AG09309 (cell line): ENCODE measurements at places on chromosomes 3 and 15.
A peak's percentile ranks its signal among the peaks of the same experiment; 100 is the strongest.

DNA sequence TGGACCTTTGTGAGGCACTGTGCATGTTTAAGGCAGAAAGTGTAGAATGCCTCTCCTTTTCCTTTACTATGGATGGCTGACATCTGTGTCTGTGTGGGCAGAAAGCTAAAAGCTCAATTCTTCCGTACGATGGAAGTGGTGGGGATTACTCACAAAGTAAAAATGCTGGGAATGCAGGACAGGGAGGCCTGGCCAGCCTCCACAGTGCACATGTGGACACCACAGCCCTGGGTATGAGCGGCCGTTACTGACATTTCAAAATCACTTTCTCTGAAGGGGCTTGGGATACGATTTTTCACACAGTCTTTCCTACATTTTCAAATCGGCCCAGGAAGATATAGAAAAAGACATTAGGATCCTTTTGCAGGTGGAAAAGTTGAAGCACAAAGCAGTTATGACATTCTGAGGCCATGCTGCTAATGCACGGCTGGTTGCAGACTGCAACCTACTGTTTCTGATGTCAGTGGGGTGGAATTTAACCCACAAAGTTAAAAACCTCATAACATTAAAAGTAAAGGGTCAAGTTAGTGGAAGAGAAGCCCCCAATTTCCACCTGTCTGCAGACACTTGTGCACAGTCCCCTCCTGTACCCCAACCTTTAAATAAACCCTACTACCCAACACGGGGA is 27.9 kb downstream of the EHD4 start:
- DNase-seq, result peak; percentile 67

- no peak for DNase-seq
Measured at GRCh38 chr3:135023996-135024658, 229.1 kb downstream of the EPHB1 start.

DNA sequence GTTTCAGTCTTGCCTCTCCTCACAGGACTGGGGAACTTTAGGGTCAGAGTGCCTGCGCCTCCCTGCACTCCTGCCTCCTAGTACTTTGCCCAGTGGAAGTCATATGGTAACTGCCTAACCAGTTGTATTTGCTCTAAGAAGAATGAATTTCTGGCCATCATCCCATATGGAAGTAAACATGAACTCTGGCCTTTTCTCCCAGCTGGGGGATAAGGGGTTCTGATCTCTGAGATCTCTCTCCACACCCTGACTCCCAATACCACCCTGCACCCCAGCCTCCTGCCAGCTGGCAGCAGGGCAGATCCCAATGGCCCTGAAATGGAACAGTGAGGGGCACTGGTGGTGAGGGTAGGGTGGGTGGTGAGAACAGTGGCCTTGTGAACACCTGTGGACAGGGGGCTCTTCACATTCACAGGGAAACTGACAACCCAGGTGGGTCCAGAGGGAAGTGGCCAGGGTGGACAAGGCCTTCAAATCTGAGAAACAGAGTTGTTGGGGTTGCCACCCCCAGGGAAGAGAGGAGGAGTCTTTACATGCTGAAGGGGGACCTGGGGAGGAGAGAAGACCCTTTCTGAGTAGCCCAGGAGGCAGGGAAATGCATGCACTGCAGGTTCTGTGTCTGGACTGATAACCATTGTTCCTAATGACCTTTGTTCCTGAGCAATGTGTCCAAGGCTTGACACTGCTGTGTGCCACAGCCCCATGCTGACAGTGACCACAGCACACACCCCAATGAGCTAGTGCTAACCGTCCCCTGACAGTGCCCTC is 36.9 kb downstream of the RHCG start:
- DNase-seq, result no peak

DNA sequence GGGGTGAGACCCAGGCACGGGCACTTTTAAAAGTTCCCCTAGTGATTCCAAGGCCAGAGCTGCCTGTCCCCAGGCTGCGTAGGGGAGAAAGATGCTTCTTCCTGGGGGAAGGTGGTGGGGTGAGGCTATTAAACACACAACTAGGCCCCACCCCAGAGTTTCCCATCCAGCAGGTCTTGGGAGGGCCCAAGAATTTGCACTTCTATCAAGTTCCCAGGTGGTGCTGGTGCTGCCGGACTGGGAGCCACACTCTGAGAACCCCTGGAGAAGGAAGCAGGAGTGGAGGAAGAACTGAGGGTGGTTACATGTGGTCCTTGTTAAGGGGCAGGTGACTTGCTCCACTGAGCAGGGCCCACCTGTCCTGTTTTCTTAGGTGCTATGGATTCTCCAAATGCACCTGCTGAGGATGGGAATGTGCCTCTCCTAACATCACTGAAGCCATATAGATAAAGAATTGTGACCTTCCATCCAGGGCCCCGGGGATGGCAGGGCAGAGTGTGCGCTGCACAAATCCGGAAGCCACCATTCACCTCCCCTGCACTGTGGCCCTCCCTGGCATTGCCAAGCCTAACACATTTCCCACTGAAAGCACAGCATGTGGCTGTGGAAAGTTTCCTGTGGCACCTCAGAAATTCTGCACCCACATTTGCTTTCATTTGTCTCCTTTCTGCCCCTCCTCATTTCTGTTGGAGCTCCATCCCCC is 111.5 kb upstream of the MEF2A start:
- no peak for DNase-seq

- DNase-seq, result no peak
Measured at GRCh38 chr15:67072442-67072841, 7.0 kb downstream of the SMAD3 start.

- DNase-seq, result no peak
Measured at GRCh38 chr3:142972092-142972753, 8.7 kb upstream of the PAQR9 start.
